ENCODE measurements at places on chromosomes 11 and 22.

DNA sequence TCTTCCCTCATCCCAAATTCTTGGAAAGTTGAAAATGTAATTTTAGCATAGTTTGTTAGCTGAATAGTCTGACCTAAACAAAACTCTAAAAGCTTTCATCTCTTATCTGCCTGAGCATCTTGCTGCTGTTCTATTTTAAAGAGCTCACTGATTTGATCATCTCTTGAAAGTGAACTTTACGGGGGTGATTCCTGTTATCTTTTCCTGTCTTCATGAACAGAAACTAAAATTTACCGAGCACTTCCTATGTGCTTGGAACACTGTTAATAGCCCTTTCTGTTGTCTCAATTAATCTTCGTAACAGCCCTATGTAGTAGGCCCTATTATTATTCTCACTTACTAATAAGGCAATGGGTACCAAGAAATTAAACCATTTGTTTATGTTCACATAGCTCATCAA, 12.3 kb downstream of the AMOTL1 start:
- DNase-seq = no peak

DNA sequence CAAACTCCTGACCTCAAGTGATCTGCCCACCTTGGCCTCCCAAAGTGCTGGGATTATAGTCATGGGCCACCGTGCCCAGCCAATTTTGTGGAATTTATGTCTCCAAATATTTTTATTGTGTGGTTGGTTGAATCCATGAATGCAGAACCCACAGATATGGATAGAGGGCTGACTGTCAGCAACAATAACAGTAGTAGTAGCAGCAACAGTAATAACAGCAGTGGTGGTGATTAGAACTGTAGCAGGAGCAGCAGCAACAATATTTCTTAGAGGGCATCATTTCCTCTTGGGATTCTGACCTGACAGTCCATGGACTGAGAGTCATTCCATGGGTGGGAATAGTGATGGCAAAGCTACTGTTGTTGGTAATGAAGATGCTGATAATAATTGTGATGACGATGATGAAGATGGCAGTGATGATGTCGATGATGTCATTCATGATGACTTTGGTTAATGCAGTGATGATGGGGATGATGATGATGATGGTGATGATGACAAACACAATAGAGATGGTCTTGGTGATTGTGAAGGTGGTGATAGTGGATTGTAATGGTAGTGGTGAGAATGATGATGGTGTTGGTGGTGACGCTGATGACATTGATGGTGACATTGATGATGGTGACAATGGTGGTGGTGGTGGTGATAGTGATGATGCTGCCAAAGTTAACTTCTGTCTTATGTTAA, 13.9 kb upstream of the CD82 start:
- no peak for DNase-seq

GRCh38 chr11:65718964-65719492, 1.6 kb downstream of the RNASEH2C start:
- no peak for DNase-seq

DNA sequence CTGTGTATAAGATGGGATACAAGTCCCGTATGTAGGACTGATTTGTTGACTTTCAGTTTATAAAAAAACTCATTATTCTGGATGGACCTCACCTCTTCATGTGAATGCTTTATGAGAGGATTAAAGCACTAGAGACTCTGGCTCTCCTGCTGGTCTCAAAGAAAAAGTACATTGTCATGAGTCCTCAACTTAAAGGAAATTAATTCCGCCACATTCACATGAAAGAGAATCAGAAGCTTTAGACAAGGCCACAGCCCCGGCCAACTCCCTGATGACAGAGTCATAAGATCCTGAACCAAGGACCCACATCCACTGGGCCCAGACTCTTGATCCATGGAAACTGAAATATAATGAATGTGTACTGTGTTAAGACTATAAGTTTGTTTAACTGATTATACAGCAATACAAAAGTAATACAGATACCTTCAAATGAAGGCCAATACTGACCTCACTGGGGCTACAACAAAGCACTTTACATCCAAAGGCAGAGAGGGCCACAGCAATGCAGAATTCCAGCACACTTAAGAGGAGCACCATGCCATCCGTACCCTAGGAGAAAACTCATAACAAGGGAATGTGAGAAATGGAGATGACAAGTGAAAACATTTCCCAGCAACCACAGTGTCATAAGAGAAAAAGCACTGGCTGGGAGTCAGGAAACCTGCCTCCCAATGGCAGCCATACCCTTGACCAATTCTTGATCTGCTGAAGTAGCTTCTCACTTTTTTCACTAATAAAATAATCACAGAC, 25.4 kb upstream of the MS4A6A start:
- no peak for DNase-seq

GRCh38 chr11:128210148-128210940, 377.0 kb downstream of the ETS1 start:
- DNase-seq = no peak

GRCh38 chr22:31652911-31653684, 8.9 kb downstream of the PISD start:
- DNase-seq = no peak

DNA sequence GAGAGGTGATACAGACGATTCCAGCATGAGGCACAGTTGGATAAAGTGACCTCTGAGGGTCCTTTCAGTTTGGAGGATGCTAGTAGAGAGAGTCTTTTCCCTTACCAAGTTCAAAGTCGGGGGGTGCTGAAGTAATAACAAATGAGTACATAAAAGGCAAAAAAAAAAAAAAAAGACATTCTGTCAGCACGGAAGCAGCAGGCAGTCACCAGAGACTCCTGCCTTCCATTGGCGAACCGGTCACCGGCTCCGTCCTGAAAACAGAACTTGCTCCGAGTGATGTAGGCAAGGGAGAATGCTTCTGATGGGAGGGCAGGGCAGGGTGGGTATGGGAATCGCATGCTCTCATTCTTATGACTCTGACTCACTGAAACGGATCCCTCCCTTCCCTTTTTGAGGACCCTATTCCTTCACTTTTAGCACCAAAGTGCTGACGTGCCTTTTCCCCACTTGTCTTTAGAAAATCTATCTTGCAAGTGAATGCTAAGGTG, 65.9 kb downstream of the PRR5L start:
- DNase-seq = no peak

- DNase-seq = no peak
Observed at GRCh38 chr11:101555366-101555765, 28.4 kb downstream of the TRPC6 start.

DNA sequence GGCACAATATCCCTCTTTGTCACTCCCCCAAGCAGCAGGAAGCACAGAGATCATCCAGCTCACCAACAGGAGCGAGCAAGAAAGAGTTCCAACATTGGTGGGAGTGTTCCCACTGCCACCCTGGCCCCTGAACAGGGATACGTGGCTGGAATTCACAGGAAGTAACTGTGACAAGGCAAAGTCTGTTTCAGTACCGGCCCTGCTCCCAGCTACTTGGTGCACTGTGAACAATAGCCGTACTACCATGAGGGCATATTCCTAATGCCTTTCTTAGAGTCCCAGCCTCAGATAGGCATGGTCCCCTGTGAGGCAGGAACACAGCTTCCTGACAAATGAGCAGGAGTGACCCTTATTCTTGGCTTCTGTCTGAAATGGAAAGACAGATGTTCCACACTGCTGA, 1.8 kb upstream of the SLC37A2 start:
- no peak for DNase-seq

- DNase-seq = no peak
Observed at GRCh38 chr11:117868088-117868487, 8.4 kb downstream of the FXYD6 start.

DNA sequence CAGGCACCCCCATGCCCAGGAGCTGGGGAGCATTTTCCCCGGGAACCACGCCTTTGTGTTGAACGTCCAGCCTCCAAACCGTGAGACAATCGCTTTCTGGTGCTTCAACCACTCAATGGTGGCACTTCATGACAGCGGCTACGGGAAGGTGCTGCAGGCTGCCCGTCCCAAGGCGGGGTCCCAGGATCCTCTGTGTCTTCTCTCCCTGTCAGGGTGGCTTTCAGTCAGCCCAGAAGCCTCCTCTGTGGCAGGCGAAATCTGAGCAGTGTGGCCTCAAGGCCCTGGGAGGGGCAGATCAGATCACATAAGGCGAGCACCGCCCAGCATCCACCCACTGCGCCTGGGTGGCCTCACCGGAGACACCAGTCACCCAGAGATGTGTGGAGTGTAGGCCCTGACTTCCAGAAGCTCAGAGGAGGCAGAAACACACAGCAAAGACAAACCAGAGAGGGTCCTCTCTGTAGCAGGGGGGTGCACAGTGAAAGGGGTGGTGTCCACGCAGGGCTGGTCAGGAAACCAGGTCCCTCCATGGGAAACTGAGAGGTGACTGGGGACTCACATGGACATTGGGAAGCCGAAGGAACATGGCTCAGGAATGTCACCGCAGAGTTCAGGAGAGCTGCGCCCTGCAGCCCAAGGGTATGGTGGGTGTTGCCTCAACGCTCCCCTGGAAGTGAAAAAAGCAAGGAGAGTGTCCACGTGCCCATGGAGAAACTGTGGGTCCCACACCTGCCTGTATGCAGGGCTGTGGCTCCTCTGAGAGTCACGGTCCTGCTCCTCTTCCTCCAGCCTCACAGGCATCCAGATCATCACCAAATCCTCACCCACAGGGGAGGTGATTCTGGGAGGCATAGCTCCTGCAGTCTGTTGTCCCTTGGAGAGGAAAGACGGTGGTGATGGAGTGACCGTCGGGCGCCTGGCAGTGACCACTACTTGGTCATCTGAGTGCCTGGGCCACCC, 1420.7 kb downstream of the TBC1D22A start:
- DNase-seq = no peak

DNA sequence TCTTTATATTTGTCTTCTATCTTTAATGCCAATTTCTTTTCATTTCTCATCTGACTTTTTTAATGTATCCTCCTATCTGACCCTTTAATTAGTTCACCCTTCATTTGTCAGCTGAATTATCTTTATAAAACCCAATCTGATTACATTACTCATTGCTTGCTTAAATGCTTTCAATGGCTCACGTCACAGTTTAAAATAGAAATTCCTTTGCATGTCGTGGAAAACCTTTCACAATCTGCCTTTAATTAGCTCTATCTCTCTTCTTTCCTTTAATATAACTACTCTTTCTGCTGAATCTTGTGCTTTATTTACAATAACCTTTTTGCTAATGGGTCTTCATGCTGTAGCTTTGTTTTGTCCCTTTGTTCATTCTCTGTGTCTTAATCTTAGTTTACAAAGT, 125.7 kb downstream of the DYNC2H1 start:
- DNase-seq = no peak

DNA sequence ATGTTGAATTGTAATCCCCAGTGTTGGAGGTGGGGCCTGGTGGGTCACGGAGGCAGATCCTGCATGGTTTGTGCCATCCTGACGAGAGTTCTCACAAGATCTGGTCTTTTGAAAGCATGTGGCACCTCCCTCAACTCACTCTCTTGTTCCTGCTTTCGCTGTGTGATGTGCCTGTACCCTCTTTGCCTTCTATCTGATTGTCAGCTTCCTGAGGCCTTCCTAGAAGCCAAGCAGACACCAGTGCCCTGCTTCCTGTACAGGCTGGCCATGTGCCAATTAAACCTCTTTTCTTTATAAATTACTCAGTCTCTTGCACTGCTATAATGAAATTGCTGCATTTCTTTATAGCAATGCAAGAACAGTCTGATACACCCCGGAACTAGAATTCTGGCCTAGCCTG, 13.1 kb downstream of the PTPN5 start:
- no peak for DNase-seq

- no peak for DNase-seq
Observed at GRCh38 chr11:46948378-46949131, 12.0 kb downstream of the CSTPP1 start.

GRCh38 chr22:48104766-48105165, 1342.3 kb downstream of the TBC1D22A start:
- no peak for DNase-seq

DNA sequence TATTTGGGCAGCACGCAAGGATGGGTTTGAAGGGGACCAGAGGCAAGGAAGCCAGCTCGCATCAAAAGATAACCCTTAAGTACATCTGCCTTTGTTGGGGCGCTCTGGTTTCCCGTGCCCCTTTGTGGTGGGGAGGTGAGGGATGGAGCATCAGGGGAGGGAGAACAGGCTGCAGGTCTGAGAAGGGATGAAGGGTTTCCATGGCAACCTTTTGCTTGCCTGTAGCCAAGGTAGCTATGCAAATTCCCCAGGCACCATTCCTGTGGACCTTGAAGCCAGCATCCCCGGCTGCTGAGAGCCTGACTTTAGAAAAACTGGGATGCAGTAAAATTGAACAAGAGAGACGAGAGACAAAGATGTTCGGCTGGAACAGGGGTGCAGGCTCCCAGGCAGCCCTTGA, 75.7 kb downstream of the SEZ6L start:
- no peak for DNase-seq

- no peak for DNase-seq
Observed at GRCh38 chr22:44542561-44543222, 44.7 kb upstream of the RTL6 start.

DNA sequence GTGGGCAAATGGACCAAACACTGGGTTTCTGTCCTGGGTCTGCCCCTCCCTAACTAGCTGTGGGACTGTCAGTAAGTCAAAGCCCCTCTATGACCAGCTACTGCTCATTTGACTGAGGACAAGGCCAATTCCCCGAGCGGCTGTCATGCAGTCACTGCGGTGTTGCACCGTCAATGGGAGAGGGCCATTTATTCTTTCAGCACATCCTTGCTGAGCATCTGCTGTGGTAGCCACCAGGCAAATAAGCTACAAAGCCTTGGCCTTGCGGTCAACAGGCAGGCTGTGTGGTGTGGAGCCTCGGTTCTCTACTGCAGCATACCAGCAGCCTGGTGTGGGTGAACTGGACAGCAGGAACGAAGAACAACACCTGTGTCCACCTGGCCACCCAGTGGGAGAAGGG, 25.8 kb upstream of the SERPIND1 start:
- DNase-seq = no peak

- no peak for DNase-seq
Observed at GRCh38 chr11:128927683-128928336, 14.9 kb downstream of the TP53AIP1 start.

- DNase-seq = no peak
Observed at GRCh38 chr11:35549787-35550186, 24.4 kb upstream of the PAMR1 start.

GRCh38 chr11:109956124-109956793, 136.9 kb upstream of the ZC3H12C start:
- DNase-seq = no peak

GRCh38 chr11:111602865-111603610, 789 bp downstream of the SIK2 start:
- DNase-seq = no peak

DNA sequence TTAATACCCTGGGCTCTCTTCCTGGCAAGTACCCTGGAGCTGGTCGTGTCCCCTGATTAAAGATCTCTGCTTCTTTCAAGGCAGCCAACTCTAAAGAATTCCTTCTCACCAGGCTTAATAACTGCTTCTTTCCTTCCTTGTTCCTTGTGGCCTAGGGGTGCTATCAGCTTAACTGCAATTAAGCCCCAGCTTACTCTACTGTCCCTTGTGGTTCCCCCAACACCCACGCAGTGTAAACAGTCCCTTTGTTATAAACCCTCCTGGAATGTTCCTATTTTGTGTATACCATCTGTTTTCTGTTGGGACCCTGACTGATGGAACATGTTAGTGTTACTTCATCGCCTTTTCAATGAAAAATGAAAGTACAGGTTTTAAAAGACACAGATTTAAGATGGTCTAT, 126.4 kb upstream of the KIRREL3 start:
- no peak for DNase-seq
